ENCODE measurements at places on chromosomes 1 and 21. TPM values are rescaled to one million over a fixed set of nuclear protein-coding genes. Genes with fewer than 3 reads are reported as not detected.

C1QTNF12 gene
- total RNA-seq, result 0.88 TPM

AMPD1 gene
- not detected for total RNA-seq

DCST1 gene
- total RNA-seq, result not detected

HCN3 gene
- total RNA-seq, result 0.26 TPM
